NK-92 treated with Interleukin-12 subunit alpha and Interleukin-12 subunit beta, amount 100 ng/mL, for 24 hours (cell line): ENCODE measurements at places on chromosomes 12 and 14.

- no peak for DNase-seq
These were observed 71.7 kb downstream of the FLRT2 start for GRCh38 chr14:85601690-85602089.

DNA sequence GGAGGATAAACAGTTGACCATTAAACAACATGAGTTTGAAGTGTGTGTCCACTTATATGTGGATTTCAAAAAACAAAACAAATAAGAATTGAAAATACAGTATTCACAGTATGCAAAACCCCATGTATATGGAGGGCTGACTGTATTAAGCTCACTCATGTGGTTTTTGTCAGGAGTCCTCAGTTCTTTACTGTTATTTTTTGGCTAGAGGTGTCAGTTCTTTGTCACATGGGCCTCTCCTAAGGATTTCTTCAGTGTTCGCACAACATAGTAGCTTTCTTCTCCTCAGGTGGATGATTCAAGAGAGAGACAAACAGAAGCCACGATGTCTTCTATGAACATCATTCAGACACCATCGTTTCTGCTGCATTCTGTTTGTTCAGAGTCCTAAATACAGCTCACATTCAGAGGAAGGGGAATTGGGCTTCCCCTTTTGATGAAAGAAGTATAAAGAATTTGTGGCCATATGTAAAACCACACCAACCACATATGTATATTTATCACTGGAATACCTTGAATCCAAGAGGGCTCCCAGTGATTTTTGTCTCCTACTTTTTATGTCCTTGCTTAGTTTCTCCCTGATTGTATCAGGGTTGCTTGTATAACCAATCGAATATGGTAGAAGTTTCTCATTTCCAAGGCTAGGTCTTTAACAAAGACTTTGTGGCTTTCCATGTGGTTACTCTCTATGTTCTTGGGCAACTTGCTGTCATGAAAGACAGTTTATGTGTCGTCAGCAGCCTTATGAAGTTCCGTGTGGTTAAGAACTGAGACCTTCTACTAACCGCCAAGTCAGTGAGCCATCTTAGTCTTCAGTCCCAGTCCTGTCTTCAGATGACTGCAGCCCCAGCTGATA, 18.9 kb downstream of the MNAT1 start:
- peak; percentile 54 for DNase-seq

DNA sequence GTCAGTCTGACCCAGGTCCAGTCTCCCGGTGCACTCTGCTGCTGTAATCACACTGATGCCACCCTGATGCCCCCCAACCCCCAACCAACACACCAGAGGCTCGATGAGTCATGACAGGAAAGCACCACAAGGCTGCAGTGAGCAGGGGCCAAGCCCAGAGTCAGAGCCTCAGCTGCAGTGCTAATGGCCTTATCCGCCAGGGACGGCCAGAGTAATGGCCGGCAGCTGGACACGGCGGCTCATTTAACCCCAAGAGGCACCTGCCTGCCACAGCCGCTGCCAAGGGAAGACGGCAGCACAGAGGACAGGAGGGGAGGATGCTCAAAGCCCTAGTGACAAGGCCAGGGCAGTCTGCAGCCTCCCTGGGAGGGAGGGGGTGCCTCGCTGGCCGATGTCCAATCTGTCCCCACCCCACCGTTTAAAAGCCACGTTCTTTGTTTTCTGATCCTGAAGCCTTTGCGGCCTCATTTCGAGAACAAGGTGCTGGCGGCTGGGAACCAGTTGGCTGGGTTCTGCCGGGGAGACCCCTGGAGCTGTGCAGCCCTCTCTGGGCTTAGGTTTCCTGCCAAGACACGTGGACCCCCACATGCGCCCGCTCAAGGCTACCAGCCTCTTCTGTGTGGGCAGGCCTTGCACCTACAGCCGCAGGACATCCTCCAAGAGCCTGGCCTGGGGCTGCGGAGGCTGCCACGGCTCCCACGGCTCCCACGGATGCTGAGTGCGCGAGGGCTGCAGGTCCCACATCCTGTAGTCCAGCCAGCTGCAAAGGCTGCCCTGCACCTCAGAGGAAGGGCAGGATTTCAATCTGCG, 13.1 kb downstream of the CCDC85C start:
- no peak for DNase-seq

GRCh38 chr14:51534610-51535011, 117.1 kb upstream of the FRMD6 start:
- DNase-seq = no peak

DNA sequence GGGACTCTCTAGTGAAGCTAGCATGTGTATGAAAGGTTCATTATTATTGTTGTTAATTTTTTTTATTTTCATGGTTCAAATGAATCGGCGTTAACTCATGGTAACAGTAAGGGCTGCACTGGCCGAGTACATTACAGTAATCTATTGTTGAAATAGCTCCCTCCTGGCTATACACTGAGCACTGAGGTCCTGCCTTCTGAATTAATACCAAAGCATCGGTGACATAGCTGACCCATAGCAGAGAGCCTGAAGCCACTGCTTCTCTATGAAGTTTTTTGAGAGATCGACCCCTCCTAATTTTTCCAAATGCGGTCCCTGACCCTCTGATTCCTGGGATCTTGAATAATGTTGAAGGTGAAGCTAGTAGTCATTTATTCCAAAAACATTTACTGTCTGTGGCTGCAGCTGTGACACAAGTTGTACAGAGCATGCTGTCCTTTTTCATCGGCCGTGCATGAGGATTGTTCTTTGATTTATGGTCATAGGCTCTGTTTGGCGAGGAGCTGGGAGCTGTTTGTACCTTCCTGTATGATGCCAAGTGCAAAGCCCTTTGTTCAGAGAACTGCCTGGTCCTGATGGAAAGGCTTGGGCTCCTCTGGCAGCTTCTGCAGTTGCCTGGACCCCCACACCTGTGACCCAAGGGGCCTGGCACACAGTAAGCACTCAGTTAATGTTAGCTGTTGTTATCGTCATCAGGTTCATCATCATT, 486.5 kb downstream of the EGLN3 start:
- DNase-seq = no peak

- no peak for DNase-seq
These were observed 68.5 kb downstream of the PPFIBP1 start for GRCh38 chr12:27592548-27592947.

GRCh38 chr12:12823300-12823699, 10.2 kb downstream of the DDX47 start:
- no peak for DNase-seq

DNA sequence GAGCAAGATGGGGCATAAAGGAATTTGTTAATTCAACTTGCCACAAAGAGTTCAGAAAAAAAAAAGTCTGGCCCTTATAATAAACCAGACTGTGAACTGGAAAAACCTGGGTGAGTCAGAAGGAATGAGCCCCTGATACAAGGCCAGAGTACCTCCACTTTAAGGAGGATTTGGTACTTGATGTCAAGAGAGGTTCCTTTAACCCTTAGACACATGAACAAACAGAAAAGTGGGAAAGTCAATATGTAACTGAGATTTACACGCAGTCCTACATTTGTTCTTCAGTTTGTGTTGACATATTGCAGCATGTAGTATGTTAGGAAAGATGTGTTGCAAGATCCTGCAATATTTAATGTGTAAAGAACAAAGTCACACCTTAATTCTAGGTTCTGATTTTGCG, 14.2 kb upstream of the SLC38A4 start:
- no peak for DNase-seq

GRCh38 chr12:117994551-117995438, 21.7 kb upstream of the RFC5 start:
- no peak for DNase-seq

GRCh38 chr14:51977075-51977474, 12.3 kb upstream of the RTRAF start:
- no peak for DNase-seq

- DNase-seq = no peak
These were observed 669 bp downstream of the FANCM start for GRCh38 chr14:45136399-45136798.

GRCh38 chr12:50123203-50123602, 11.2 kb downstream of the COX14 start:
- DNase-seq = no peak

- no peak for DNase-seq
These were observed 25.2 kb upstream of the KRT78 start for GRCh38 chr12:52873832-52874572.

DNA sequence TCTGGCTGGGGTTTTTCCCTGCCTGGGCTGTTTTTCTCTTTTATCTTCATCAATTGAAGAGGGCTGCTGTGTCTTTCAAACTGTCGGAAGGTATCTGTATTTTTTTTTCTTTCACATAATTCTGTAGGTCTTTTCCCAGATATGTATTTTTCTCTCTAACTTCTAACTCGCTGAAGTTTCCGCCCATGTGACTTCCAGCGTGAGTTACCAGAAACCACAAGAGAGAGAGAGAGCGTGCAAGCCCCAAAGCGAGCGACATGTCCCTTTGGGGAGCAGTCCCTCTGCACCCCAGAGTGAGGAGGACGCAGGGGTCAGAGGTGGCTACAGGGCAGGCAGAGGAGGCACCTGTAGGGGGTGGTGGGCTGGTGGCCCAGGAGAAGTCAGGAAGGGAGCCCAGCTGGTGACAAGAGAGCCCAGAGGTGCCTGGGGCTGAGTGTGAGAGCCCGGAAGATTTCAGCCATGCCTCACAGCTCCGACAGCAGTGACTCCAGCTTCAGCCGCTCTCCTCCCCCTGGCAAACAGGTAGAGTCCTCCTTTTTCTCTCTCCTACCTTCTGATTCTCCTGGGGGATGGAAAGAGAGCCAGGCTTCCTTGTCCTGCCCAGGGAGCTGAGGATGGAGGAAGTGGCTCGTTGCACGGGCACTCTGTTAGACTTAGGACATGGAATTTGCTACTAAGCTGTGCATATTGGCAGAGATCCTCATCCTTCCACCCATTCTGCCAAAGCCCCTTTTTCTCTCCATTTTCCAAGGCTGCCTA, at the start of gene BATF:
Gene BATF, plus strand, starts transcription at position 246 of the 759 bp plus-strand sequence. Its CDS starts 214 bp downstream, at position 460.
- peak; percentile 67 for DNase-seq

DNA sequence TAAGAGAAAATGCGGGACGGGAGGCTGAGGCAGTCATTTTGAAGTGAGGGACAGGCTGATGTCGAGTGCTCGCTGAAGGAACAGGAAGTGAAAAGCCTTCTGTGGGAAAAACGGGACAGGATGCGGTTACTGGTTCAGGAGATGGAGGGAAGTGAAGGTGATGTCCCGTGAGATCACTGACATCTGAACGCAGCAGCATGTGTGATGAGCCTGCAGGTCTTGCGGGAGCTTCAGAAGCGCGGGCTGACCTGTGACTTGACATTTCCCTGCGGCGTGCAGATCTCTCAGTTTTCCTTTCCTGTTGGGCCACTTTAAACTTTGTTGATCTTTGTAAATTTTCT, 77.8 kb downstream of the DDX51 start:
- no peak for DNase-seq

- DNase-seq = no peak
These were observed 139.0 kb downstream of the SMOC1 start for GRCh38 chr14:70018230-70018629.

DNA sequence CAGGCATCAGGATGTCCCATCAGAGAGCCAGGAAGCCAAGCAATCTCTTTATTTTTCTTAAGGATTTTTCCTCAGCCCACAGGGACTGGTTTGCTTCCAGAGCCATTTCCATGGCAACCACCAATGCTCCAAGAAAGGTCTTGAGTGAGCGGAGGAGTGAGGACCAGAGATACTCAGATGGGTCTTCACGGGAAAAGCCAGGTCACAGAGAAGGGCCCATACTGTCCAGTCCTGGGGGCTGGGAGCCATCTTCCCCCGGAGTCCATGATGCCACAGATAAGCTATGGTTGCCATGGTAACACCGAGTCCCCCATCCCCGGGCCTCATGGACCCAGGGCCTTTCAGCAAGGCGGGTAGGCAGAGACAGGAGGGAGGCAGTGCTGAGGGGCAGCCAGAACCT, 28.6 kb downstream of the CMKLR1 start:
- no peak for DNase-seq

GRCh38 chr14:98503086-98503815, 768.7 kb downstream of the BCL11B start:
- DNase-seq = no peak

GRCh38 chr12:77324763-77325468, 259.5 kb upstream of the E2F7 start:
- no peak for DNase-seq

DNA sequence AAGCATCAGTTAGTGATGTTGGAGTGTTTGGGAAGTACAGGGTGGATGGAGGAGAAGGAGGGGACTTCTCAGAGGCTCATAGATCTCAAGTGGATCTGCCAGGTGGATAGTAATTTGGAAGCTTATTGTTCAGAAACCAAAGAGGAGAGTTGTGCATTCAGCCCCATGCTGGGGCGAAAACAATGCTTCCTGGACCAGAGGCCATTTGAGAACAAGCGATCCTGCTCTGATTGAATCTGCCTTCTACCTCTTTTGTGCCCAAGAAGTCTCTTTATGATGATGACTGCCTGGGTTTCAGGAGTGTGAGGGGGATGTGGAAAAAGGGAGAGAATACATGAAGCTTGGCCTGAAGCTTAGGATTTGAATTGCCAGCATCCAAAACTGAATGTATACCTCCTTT, 110.8 kb upstream of the SRRM4 start:
- no peak for DNase-seq

DNA sequence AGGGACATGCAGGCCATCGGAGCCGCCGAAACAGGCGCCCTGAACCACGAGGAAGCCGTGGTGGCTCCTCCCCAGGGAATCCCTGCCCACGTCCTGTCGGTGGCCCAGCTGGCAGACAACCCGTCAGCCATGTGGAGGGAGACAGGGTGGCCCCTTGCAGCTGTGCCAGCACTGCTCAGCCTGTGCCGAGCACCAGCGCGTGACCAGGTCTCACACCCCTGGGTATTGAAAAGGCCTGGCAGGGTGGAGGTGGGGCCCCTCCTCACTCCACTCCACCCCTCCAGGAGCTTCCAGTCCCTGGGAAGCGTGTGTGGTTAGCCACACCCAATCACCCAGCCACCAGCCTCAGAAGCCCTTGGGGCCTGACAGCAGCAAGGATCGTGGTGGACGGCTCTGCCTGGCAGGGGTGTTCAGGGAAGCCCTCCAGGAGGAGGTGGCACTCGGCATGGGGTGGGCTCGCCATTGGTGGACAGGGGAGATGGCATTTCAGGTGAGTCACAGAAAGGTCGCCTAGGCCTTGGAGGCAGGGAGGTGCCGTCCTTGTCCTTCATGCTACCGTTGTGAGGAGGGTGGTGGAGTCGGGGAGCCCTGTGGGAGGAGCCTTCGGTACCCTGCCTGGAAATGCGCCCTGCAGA, 12.3 kb upstream of the DLK1 start:
- no peak for DNase-seq

DNA sequence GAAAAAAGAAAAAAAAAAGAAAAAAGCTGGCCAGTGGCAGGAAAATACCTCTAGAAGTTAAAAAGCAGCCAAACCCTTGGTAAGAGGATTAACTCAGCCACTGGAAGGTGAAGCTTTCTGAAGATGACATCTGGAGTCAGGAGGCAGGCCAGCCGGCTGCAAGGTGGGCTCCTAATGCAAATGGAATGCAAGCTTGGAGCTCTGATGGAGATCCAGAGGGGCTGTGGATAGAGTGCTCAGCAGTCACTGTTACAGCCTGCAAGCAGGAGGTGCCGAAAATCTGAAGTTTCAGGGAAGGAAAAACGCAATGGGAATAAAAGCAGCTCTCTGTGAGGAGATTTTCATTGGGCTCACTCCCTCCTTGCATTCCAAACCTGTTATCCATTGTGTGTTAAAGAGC, 41.0 kb downstream of the GSC start:
- no peak for DNase-seq

GRCh38 chr12:109027767-109028166, 6.9 kb upstream of the SVOP start:
- no peak for DNase-seq

- no peak for DNase-seq
These were observed 7.9 kb upstream of the KLRB1 start for GRCh38 chr12:9615420-9616136.
